Stimulated activated CD8-positive, alpha-beta memory T cell treated with anti-CD3 and anti-CD28 coated beads, Interleukin-15, amount 100 ng/mL, for 1 hour (primary cell): ENCODE measurements at places on chromosomes 6 and 20.

GRCh38 chr6:163651915-163652668 is 237.6 kb downstream of the QKI start:
- no peak for DNase-seq

DNA sequence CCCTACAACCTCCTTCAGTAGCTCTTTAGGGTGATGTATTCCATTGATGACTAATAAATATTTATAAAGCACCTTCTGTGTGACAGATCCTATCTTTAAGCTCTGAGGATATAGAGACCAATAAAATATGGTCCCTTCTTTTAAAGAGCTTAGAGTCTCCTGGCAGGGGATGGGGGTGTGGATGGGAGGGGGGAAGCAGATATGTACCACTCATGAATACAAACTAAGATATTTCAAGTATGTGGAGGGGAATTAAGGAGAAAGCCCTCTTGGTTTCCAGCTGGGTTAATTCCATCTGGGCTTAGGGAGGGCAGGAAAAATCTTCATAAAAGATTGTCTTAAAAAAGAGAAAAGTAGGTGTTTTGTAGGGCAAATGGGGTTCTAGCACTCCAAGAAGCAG is 21.6 kb upstream of the FBXO9 start:
- DNase-seq: no peak

DNA sequence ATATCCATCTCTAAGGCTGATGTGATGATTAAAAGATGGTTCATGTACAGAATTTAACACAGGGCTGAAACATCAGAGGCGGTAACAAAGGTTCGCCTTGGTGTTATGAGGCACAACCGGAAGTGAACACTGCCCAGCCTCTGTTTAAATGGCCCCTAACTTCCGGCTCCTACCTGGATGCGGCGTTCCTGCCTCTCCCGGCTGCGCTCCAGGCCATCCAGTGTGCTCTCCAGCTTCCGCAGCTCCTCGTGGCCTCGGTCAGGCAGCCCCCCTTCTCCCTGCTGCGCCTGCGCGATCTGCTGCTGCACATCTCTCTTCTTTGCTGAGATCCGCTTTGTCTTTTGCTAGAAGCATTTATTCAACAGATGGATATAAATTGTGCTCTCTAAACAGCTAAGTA is 195.3 kb downstream of the SYNE1 start:
- DNase-seq: no peak

DNA sequence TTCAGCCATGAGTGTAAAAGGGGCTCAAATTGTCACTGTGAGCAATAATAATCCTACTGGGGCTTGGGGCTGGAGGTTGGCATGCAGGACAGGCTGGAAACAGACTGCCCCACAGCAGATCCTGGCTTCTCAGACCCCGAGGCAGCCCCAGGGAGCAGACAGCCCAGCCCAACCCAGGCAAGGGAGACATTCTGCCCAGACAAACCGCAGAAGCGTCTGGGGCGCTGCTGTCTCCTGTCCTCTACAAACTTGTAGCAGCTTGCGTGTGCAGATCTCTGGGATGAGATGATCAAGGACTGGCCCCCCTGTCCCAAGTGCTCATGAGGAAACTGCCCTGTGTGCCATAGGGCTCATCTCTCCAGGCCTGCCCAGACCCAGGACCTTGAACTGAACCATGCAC is 84.6 kb downstream of the MAFB start:
- no peak for DNase-seq

DNA sequence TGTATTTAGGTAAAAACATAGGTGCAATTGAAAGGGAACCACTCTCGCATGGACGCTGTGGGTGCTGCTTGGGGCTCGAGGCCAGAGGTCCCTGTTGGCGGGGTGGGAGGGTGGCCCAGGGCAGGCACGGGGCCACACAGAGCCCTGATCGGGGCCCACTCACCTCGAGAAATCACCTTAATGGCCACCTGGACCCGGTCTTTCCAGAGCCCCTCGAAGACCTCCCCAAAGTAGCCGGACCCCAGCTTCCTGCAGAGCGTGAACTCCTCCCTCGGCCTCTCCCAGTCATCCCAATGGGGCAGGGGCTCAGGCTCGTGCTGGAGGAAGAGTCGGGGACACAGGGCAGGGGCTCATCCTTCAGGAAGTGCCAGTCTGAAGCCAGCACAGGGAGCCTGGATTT is 3.8 kb downstream of the PTK6 start:
- DNase-seq: no peak

DNA sequence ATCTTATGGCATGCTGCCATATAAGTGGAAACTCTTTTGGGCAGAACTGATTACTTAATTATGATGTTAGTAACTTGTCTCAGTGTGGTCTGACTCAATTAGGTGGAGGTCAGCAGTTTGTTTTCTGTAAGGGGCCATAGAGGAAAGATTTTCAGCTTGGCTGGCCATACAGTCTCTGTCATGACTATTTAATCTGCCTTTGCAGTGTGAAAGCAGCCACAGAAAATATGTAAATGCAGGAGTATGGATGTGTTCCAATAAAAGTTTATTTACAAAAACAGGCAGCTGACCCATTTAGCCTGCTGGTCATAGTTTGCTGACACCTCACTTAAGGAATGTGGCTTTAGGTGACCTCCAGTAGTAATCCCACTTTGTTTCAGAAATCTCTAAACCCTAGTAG is 700.7 kb downstream of the EPM2A start:
- no peak for DNase-seq

DNA sequence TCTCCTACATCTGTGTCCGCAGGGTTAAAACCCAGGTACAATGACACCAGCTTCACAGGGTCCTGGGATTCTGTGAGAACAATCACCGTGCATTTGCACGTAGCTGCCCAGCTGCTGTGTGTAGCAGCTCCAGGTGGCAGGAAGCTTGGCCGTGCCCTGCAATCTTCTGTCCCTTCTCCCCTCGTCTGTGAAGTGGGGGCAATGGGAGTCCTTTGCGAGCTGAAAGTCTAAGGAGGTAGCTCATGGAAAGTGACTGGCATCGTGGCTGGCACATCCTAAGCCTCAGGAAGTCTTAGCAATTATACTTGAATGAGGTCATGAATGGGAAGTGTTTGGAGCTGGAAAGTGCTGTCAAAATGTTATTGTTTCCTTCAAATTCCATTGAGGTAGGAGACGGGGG is 137.1 kb downstream of the SMOC2 start:
- no peak for DNase-seq
